ENCODE measurements at places on chromosomes 12 and 14.

DNA sequence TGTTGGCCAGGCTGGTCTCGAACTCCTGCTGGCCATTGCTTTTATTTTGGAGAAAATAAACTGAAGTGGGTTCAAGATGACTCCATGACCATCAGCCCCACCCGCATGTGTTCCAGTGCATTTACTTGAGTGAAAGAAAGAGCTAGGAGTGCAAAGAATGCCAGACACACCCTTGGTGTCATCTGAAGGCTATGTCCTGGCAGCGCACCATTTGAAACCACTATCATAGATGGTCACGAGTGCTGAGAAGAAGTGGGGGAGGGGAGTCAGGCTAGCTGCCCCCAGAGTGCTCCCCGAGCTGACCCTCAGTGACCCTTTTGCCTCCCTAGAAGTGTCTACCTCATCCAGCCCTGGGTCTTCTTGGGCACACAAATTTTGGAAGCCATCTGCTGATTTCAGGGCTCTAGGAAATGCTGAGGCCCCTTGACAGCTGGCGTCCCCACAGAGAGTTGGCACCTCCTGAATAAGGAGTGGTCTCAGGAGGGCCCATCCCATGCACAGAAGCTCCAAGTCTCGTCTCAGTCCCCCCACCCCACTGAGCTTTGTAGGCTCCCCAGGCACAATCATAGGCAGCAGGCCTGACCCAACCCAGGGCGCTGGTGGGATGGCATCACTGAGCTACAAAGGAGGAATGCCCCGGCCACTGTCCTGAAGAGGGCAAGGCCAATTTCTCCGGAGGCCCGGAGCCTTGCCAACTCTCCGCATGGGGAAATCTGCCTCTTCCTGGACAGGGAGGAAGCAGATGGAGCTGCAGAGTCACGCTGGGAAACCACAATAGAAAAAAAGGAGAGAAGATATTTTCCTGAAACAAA is 28.0 kb downstream of the PXN start:
- DNase-seq, result no peak

- no peak for DNase-seq
Measured at GRCh38 chr14:24194186-24194872, 912 bp downstream of the TM9SF1 start.

GRCh38 chr12:89702503-89702902 is 6.1 kb downstream of the ATP2B1 start:
- no peak for DNase-seq

GRCh38 chr12:15011162-15011561 is 38.3 kb downstream of the PDE6H start:
- no peak for DNase-seq
